ENCODE measurements at places on chromosomes 16 and 17.

DNA sequence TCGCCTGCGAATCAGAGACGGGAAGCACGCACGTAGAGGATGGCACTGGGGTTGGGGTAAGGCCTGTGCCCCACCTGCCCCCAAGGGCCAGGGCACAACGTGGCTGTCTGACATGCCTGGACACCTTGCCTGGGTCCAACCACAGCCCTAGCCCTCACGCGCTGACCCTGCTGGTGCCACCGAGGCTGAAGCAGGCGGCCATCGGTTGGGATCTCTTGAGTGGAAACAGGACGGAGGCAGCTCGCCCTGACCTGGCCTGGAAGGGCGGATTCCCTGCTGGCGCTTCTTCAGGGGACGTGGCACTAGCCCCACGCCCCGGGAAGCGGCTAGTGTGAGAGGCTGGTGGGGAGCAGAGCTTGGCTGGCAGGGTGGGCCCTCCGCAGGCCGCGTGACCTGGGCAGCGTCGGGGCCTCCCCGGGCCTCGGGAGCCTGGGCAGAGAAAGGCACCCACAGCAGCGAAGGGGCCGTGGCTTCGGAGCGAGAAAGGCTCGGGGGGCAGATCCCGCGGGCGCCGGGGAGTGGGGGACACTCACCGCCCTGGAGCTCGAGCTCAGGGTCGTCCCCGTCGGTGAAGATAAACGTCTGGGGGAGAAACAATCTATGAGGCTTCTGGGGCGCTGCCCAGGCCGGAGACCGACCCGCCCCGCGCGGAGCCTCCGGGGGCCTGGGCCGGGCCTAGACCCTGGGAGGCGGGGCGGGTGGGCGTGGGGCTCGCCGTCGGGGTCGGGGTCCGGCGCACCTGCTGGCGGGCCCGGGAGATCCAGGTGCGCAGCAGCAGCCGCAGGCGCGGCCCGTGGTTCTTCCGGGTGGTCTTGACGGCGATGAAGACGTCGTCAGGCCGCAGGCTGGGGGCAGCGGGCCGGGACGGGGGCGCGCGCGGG, 610 bp downstream of the RFNG start:
- no peak for DNase-seq

DNA sequence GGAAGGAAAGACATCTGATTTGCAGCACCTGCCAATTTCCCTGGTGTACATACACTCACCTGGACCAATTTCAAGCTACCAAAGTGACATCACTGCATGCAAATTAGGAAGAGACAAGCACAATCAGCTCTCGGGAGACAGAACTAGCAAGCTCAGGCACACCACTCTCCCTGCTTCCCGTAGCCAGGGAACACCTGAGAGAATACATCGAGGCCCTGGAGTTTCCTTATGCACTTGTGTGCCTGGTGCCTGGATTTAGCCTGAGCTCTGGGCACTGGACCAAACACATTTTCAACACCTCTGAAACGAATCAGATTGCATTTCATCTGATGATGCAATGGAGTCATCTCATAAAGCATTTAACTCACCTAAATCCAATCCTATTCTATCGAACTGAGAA, 110.5 kb downstream of the HS3ST2 start:
- no peak for DNase-seq

DNA sequence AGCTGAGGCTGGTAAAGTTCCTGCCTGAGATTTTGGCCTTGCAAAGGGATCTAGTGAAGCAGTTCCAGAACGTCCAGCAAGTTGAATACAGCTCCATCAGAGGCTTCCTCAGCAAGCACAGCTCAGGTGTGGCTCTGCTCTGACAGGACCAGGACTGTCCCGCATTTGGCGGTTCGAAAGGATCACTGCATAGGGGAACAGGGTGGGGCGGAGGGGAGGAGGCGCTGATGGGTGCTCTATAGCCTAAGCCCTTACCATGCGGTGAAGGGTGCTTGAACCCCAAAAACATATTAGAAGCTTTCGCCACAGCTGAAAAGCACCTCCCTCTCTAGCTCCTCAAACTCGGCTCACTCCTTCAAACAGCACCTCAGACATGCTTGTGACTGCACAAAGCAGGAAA, 29.9 kb upstream of the ENDOV start:
- no peak for DNase-seq

DNA sequence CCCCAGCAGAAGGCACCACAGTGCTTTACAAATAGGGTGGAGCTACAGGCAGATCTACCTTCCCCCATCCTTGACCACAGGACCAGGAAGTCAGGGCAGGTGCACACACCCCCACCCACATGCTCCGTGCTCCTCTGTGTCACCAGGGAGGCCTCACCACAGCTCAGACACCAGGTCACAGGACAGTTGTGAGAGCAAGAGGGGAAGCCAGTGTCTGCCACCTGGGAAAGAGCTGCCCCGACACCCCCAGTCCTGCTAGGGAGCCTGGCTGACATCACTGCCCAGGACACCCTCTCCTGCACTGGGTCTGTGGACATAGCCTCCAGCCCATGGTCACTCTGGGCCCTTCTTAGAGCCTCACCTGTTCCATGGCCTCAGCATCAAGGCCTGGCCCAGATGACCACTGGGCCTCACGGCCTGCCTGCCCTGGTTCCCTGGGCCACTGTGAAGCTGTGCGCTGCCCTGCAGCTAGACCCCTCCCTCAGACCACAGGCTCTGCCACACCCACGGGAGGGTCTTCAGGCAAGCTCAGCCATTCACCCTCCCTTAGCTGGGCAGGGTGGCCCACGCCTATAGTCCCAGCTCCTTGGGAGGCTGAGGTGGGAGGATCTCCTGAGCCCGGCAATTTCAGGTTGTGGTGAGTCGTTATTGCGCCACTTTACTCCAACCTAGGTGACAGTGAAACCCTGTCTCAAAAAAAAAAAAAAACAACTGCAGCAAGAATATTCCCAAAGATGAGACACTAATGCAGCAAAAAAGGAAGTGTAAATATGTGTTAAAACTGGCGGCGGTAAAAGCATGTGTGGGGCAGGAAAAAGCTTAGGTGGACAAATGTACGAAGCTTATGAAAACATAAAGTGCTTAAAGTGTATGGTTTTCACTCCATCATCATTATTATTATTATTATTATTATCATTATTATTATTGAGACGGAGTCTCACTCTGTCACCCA, 14.2 kb downstream of the POLR3K start:
- DNase-seq, result peak; percentile 41

DNA sequence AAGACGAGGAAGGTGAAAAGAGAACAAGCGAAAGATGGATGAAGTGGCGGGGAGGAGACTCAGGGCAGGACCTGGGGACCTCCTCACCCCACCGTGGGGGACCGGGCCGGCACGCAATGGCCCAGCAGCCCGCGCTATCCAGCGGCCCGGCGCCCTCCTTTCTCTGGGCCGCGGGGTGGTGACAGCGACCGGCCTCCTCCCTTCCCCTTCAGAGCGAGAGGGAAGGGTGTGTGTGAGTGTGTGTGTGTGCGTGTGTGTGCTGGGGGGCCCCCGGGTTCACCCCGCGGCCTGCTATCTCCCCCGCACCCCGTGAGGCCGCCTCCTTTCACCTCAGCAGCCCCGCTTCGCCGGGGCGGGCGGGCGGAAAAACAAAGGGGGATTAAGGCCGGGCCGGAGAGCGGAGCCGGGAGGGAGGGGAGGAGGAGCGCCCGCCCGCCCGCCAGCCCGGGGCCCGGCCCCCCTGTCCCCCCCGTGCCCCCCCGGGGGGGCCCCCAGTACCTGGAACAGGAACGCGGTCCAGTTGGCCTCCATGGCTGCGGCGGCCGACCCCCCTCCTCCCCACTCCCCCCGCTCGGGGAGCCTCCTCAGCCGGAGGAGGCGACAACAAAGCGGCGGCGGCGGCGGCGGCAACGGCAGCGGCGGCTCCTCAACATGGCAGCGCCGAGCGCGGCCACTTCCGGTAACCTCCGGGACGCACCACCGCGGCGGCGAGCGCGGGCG, at the start of gene VEZF1:
Gene VEZF1, minus strand, starts transcription at position 674 of the 720 bp plus-strand sequence. Its CDS starts 143 bp downstream, at position 531.
- peak; percentile 79 for DNase-seq

DNA sequence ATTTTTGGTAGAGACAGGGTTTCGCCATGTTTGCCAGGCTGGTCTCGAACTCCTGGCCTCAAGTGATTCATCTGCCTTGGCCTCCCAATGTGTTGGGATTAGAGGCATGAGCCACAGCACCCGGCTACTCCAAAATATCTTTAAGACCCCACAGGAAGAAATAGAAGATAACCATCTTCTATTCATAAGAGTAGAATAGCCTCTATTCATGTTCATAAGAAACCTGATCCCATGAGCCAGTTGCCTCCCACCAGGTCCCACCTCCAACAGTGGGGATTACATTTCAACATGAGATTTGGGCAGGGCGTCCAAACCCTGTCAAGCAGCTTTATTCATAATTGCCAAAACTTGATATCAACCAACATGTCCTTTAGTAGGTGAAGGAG, 13.9 kb upstream of the TMC7 start:
- DNase-seq, result no peak

DNA sequence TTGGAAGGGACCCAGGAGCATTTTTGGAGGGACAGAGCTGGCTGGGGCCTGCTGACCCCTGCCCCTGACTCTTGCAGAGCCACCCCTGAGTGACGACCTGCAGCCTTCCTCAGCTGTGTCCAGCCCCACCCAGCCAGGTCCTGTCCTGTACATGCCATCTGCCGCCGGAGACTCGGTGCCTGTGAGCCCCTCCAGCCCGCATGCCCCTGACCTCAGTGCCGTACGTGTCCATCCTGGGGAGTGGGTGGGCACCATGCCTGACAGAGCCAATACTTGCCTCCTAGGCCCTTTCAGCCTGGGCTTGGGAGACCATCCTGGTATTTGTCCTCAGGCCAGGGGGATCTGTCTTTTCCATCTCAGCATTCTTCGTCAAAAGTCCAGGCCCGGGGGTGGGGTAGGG, 27.5 kb downstream of the UNC13D start:
- no peak for DNase-seq

Measured in activated T-cell treated with anti-CD3 and anti-CD28 coated beads for 48 hours (primary cell).